ENCODE measurements at places on chromosomes 2 and 18.
A peak's percentile ranks its signal among the peaks of the same experiment; 100 is the strongest.

GRCh38 chr2:226647621-226648518 is 151.8 kb downstream of the IRS1 start:
- no peak for DNase-seq

DNA sequence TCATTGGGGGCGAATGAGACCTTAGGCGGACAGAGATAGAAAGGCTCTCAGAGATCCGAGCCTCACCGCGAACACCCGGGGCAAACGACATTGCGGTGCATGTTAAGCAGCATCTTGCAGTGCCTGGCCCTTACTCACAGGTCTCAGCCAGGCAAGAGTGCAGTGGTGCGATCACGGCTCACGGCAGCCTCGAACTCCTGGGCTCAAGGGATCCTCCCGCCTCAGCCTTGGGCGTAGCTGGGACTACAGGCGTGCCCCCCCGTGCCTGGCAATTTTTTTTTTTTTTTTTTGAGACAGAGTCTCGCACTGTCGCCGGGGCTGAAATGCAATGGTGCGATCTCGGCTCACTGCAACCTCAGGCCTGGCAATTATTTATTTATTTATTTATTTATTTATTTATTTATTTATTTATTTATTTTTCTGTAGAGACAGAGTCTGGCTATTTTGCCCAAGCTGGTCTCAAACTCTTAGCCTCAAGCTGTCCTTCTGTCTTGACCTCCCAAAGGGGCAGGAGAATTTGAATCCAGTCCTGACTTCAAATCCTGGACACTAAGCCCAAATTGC is 1.3 kb downstream of the LAMA3 start:
- no peak for DNase-seq

- no peak for DNase-seq
Measured at GRCh38 chr2:67773851-67774250, 289.0 kb downstream of the C1D start.

- DNase-seq = no peak
Measured at GRCh38 chr2:234203135-234203984, 152.9 kb downstream of the SPP2 start.

- DNase-seq = no peak
Measured at GRCh38 chr2:209688385-209688784, 83.2 kb upstream of the UNC80 start.

- DNase-seq = no peak
Measured at GRCh38 chr2:75326645-75327044, 127.3 kb upstream of the TACR1 start.

DNA sequence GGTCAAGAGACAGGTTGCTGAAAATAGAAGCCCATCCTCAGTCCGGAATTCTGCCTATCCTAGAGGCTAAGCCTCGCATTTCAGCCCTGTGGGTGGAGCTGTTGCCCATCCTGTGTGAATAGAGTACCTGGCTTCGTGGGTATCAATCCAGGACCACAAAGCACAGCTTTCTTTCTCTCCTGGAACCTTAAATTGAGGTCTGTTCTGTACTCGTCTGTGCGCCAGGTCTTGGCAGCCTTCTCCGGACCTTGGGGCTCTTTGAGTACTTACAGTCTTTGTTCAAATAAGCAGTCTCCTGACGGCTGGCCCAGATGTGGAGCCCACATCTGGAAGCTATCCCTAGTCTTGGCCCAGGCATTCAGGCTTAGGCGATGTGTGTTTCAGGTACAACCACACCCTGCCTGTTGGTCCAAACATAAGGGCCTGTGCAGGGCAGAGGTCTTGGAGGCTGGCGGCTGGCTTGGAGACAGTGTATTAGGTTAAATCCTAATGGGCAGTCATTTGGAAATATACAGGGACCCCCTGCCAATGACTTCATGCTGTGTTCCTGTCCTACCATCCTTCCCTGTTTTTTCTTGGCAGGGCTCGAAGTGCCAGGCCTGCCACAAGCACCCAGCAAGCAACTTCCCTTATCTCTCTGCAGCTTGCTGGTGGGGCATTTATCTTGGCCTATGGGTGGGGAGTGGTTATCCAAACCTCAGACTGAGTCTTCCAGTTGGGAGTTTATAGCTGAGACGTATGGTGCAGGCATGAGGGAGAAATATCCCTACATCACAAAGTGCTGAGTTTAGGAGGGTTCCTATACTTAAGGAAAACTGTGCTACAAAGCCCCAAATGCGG is 294.1 kb downstream of the BCL2 start:
- DNase-seq = no peak

DNA sequence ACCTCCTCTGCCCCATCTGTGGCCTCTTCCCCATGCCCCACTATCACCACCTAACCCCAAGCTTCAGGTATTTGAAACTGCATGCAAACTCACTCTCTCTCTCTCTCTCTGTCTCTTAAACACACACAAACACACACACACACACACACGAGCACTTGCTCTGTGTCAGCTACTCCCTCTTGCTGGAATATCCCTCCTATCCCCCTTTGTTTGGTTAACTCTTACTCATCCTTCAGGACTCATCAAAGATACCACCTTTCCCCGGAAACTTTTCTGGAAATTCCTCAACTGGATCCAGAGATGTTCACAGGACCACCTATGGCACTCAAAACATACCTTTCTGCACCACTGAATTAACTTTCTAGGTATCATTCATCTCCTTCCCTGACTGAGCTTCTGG is 222.8 kb upstream of the TMEM200C start:
- no peak for DNase-seq

GRCh38 chr2:38997781-38998180 is 108.1 kb downstream of the ARHGEF33 start:
- DNase-seq = no peak

DNA sequence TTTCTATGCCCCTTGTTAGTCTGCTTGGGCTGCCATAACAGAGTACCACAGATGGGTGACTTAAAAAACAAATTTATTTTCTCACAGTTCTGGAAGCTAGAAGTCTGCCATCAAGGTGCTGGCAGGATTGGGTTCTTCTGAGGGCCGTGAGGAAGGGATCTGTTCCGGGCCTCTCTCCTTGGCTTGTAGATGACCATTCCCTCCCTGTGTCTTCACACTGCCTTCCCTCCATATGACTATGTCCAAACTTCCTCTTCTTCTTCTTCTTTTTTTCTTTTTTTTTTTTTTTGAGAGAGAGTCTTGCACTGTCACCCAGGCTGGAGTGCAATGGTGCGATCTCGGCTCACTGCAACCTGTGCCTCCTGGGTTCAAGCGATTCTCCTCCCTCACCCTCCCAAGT is 13.1 kb upstream of the CCNYL1 start:
- DNase-seq = no peak

DNA sequence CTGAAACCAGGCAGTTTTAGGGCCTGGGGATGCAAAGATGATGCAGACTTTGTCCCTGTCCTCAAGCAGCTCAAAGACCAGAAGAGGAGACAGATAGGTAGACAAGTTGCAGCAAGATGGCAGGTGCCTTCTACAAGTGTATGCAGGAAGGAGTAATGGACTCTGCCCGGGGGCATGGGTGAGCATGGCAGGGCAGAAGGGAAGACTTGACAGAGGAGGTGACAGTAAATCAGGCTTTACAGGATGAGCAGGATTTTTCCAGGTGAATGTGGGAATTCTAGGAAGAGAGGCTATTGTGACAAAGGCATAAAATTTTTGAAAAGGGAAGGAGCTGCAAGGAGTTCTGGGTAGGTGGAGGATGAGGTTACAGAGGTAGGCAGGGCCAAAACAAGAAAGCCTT is 4.7 kb downstream of the EFEMP1 start:
- DNase-seq = no peak

DNA sequence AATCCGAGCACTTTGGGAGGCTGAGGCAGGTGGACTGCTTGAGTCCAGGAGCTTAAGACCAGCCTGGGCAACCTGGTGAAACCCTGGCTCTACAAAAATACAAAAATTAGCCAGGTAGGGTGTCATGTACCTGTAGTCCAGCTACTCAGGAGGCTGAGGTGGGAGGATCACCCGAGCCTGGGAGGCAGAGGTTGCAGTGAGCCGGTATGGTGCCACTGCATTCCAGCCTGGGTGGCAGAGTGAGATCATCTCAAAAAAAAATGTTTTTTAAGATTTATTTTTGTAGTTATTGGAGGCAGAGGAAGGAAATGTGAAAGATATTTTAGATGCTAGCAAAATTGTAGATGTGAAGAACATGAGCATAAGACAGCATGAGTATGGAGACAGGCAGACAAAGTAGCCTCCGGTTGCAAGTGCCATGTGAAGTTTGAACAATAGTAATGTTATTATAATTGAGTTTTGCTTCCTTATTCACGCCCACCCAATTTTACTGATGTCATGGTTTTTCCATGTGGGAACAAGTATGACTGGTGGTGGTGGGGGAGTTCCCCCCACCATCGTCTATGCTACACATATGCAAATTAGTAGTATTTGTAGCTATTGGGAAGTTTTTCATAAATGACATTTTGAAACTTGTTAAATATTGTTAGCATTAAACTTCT is 18.0 kb downstream of the REL start:
- DNase-seq = peak; percentile 63

DNA sequence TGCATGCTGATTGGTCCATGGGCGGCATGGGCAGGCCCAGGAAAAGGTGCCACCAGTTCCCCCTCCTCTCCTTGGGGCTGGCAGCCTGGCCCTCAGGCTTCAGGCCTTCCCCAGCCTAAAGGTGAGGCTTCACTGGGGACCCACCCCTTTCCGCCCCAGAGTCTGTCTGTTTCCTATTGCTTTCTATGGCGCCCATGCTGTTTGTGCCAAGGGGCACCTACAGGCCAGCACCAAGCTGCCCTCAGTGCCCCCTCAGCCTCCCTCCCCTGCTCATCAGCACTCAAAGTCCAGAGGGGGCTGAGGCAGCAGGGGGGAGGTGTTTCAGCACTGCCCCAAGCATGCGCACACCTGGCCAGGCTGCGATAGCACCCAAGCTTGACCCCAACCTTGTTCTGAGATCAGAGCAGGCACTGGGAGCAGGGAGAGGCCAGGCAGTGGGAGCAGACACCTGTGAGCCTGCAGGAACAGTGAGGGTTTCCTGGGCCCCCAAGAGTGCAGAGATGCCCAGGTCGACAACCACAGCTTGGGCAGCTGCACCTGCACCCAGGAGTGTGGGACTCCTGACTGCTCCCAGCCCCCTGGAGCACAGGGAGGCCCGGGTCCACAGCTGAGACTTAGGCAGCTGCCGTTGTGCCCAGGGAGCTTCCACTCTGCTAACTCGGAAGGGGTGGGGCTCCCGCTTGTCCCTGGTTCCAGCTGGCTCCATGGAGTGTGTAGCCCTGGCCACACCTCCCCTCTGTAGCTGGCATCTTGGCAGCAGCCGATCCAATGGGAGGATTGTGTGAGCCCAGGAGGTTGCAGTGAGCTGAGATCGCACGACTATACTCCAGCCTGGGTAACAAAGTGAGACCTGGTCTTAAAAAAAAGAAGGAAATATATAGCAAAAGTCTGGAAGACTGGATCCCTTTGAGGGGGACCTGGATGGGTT is 69.1 kb downstream of the NCAPH start:
- DNase-seq = no peak

- no peak for DNase-seq
Measured at GRCh38 chr2:118010473-118010872, 3.4 kb downstream of the CCDC93 start.

- no peak for DNase-seq
Measured at GRCh38 chr2:190722061-190722759, 73.3 kb downstream of the NAB1 start.

DNA sequence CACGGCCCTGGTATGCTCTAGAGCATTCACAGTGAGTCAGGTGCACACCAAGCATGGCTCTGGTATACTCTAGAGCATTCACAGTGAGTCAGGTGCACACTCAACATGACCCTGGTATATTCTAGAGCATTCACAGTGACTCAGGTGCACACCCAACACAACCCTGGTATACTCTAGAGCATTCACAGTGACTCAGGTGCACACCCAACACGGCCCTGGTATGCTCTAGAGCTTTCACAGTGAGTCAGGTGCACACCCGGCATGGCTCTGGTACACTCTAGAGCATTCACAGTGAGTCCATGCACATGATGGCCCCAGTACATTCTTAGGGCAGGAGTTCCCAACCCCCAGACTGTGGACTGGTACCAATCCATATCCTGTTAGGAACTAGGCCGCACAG is 158.1 kb downstream of the EIPR1 start:
- no peak for DNase-seq

DNA sequence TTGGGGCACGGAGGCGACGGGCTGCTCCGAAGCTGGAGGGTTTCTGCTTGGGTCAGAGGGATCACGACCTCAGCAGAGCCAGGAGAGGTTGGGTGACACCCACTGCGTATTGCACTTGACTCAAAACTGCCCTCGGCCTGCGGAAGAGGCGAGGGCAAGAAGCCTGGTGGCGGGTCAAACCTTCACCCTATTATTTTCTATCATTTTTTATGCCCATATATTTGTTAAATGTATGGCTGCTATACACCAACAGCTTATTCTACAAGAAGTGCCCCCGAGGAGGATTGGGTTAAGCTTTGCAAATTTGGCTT is 12.6 kb upstream of the SATB2 start:
- DNase-seq = no peak

DNA sequence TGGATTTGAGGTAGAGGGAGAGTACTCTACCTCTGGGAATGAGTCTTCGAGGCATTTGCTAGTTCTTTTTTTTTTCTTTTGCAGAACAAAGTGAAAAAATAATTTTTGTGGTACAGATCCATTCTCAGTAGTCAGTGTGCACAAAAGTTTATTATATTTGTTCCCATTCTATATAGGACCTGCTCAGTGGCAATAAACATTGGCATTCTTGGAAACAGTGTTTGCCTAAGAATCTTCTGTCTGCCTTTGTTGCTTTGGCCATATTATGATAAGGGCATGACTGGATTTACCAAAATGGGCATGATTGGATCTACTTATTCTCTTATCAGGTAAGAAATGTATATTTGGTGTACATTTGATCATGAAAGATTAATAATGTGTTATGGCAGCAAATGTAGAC is 583.3 kb downstream of the PLCL1 start:
- DNase-seq = no peak
